ENCODE measurements at places on chromosomes 16 and 17.

GRCh38 chr17:14068542-14069250, 608 bp upstream of the COX10 start:
- DNase-seq: no peak

GRCh38 chr17:49327835-49328784, 33.9 kb downstream of the ZNF652 start:
- DNase-seq: no peak

DNA sequence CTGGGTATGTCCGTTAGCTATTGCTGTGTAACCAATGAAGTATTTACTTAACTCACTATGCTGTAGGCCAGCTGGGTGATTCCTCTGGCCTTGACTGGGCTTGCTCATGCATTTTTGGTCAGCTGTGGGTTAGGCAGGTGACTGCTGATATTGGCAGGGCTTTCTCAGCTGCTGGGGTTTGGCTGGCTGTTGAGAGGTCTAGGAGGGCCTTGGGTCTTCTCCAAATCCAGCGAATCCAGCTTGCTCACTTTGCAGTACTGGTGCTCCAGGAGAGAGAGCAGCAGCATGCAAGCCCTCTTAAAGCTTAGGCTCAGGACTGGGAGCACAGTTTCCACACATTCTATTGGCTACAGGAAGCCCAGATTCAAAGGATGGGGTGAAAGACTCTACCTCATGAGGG, 270.1 kb downstream of the PHKB start:
- no peak for DNase-seq

- DNase-seq: peak; percentile 84
Observed at GRCh38 chr17:74923538-74924249, 379 bp upstream of the OTOP2 start.

GRCh38 chr17:45320931-45321461, 4.2 kb upstream of the MAP3K14 start:
- DNase-seq: no peak

- DNase-seq: no peak
Observed at GRCh38 chr17:5823219-5823618, 238.9 kb upstream of the NLRP1 start.

DNA sequence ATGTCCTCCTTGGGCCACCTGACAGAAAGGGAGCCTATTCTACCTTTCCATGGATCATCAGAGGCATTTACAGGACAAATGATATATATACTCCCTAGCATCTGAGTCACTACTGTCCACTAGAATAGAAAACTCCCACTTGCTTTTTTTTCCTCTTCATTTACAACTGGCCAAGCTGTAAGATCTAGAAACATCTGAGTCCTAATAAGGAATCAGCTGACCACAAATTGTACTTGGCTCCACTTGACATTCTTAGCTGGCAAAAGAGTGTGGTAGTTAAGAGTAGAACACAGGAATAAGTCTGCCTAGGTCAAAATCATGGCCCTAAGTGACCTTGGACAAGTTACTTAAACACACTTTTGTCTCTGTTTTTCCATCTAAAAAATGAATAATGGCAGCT, 5.2 kb downstream of the RUSF1 start:
- no peak for DNase-seq

- DNase-seq: no peak
Observed at GRCh38 chr17:11486868-11487310, 111.4 kb upstream of the DNAH9 start.

- DNase-seq: no peak
Observed at GRCh38 chr16:27816561-27816960, 247.0 kb downstream of the GSG1L start.

- DNase-seq: no peak
Observed at GRCh38 chr16:58011652-58012051, 10.4 kb downstream of the USB1 start.

DNA sequence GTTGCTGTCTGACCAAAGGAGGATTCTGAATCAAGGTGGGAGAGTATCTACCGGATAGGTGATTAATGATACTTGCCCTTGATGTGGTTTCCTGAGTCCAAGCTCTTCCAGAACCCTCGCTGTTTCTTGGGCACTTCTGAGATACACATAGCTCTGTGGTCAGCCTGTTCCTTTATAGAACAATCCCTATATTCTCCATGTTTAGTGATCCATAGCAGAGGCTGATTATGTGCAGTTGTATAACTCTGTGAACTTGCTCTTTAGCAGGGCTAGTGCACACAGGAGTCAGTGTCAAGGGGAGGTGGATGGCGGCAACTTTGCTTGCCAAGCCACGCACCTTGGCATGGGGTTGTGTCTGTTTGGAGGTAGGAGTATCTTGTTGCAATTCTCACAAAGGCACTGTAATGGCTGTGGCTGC, 36.1 kb downstream of the ARL4D start:
- DNase-seq: no peak

DNA sequence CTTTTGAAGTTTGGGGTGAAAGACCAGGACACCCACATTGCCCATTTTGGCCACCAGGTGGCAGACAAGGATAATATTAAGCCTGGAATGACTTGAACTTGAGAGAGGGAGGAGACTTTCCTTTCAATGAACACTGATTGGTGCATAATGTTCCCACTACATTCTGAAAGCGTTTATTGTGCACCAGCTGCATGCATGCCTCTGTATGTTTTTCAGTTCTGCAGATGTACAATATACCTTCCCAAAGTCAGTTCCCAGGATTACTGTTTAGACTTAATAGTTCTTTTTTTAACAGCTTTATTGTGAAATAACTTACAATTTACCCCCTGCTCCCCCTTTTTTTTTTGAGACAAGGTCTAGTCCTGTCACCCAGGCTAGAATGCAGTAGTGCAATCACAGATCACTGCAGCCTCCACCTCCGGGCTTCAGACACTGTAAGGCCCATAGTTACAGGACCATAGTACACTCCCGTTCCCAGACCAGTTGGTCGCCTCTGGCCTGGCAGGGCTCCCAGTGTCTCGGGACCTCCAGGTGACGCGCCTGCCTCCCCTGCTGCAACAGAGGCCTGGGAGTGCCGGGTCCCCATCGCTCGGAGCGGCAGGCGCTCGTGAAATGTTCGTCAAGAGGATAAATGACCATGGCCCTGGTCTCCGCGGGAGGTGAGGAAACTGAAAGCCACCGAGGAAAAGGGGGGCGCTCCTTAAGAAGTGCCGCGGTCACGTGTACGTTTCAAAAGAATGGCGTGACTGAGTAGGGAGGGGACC, 12.2 kb downstream of the CES2 start:
- peak; percentile 81 for DNase-seq

GRCh38 chr16:87255866-87256265, 61.3 kb downstream of the C16orf95 start:
- no peak for DNase-seq

DNA sequence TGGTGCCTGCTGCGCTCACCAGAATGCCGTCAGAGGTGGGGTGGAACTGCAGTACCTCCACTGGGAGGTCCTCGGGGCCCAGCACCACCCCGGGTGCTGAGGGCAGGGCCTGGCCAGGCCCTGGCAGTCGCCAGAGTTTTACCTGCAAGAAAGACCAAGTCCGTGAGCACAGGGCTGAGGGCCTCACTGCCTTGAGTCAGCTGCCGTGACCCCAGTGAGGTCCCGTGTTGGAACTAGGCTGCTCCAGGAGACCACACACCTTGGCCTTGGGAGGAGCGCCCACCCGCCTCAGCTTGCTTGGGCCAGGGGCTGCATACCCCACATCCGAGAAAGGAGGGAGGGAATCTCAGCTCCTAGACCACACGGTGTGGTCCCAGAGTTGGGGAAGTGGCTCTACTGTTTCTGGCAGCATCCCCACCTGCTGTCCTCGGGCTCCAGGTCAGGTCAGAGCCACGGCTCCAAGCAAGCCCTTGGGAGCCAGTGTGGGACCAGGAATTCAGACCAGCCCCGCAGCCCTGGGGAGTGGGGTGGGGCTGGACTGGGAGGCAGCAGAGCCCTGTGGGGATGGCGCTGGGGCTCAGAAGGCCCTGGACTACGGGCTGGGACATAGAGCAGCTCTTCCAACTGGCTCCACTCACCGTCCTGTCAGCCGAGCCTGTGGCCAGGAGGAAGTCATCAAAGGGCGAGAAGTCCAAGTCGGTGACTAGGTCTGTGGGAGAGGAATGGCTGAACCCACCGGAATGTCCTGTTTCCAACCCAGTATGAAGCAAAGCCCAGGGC, 8.7 kb downstream of the CORO7 start:
- no peak for DNase-seq
